Activated T-cell treated with anti-CD3 and anti-CD28 coated beads for 1 hour (primary cell): ENCODE measurements at places on chromosomes 3 and 15.

DNA sequence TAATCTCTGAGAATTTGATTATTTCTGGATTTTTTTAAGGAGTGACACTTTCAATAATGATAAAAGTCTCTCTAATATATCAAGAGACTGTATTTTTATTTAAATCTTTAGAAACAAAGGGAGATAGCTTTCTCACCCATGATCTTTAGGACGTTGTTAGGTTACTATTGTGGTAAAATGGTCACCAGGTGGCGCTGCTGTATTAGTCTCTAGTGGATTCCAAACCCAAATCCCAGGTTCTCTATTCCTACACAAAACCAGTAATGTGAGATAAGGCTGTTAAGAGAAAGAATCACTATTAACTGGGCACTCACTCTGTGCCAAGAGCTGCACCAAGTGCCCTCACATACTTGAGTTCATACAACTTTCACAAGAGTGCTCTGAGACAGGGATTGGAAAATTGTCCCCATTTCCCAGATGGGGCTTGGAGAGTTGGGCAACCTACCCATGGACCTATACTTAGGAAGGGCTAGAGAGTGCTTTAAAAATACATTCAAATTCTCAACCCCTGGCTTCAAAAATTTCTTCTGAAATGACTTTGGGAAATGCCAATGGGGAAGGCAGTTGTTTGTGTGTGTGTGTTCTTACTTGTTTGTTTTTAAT is 593.4 kb upstream of the TGFBR2 start:
- peak; percentile 35 for DNase-seq

- no peak for DNase-seq
These were observed 37.3 kb upstream of the POU1F1 start for GRCh38 chr3:87313641-87314040.

GRCh38 chr15:82742134-82742533 is 32.5 kb upstream of the AP3B2 start:
- DNase-seq: no peak

DNA sequence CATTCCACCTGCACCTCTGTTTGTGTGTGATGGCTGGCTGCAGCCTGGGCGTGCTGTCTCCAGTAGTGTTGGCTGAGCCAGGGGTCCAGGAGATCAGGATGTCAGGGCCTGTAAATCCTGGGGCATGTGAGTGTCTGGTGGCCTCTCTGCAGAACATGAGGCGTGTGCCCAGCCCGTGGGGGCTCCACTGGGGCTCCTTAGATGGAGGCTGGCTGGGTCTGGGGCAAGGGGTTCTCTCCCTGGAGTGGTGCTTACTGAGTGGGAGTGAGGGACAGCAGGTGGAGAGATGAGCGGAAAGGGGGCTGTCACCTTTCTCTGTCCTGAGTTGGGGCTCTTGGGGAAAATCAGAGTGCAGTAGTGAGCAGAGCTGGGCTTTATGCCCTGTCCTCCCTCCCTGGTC is 152.2 kb downstream of the CHDH start:
- no peak for DNase-seq

DNA sequence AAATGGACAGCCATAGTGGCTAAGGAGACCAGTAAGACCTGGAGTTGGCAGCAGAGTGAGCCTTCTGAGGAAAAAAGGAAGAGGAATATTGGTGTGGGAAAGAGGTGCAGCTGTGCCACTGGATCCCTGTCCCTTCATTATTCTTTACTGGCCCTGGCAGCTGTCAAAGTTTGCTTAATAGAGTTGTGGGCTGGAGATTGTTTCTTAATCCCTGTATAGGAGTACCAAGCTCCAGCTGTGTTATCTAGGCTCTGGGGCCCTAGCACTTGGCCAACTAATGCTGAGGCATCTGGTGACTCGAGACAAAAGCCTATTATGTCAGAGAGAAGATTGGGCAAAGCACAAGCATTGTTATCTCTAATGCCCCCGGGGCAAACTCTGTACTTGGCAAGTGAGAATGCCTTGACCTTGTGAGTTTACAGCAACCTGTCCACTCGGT is 61.4 kb downstream of the ZNF609 start:
- no peak for DNase-seq

DNA sequence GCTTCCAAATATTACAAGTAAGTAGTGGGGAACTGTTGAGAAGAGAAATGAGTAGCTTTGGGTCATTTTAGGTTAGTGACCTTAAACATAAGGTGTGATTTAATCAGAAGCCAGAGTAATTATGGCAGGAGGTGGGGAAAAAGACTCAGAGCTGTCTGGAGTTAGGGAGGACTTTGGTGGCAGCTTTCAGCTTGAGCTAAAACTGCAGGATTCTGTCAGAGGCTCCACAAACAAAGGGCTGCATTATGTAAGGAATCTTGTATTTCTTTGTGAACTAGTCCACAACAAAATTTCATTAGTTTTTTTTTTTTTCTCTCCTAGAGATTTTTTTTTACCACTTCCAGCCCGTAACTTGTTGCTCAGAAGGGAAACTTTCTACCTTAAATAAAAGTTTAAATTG is 345.3 kb downstream of the TIGIT start:
- DNase-seq: no peak

GRCh38 chr15:101048581-101049030 is 129.4 kb downstream of the LRRK1 start:
- no peak for DNase-seq

DNA sequence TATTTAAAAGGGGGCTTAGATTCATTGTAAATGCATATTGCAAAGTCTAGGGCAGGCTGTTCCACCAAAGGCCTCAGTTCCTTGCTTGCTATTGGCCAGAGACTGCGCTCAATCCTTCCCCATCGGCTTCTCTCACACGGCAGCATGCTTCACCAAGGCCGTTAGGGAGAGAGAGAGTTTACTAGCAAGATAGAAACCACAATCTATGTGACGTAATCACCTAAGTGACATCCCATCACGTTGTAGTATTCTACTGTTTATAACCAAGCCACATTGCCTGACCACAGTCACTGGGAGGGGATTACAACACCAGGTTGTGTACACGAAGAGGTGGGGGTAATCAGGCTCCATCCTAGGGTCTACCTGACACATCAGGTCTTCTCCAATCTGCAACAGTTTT is 16.0 kb upstream of the NPAP1 start:
- no peak for DNase-seq

GRCh38 chr15:66702035-66702786 is at the start of gene SMAD6:
SMAD6 (plus strand) TSS chr15:66702236; CDS start chr15:66703259, 1,023 bp downstream.
- DNase-seq: peak; percentile 61

- no peak for DNase-seq
These were observed 21.9 kb downstream of the DAPK2 start for GRCh38 chr15:64024172-64025050.

- no peak for DNase-seq
These were observed 1.5 kb downstream of the ZNF639 start for GRCh38 chr3:179324270-179324754.

- DNase-seq: no peak
These were observed 57.6 kb downstream of the FNDC3B start for GRCh38 chr3:172096881-172097420.

DNA sequence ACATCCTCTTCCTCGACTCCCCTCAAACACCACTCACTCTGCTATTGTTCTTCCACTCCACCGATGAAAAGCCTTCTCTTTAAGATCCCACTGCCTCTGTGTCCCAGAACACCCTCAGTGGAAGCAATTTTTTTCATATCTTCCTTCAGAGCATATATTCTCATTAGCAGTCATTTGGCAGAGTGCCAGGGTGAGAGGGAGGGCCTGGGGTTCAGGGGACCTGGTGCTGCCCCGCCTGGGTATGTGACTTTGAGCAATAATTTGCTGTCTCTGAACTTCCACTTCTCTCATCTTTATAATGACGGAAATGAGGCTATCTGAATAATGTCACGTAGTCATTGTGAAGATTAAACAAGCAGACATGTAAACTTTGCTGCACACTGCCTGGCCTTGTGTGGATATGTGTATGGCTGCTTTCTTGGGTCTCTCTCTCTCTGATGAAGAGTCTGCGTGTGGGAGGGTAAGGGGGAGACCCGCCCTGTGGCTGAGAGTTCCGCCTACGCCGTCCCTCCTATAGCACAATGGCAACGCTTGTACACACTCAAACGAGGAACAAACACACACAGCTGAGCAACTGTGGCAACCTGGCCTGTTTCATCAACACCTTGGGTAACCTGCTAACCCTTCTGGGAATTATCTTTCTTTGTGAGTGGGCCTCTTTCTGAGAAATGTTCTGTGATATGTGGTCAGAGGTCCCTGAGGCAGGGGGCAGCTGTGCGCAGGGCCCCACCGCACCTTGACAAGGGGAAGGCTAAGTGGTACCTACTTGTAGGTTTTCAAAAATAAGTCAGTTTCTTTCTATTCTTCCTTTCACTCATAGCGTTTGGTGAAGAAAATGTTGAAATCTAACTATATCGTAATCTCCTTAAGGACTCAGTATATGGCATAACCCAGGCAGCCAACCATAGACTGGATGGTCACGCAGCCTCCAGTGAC is 369.8 kb downstream of the SV2B start:
- peak; percentile 54 for DNase-seq

GRCh38 chr15:73844356-73844755 is 29.0 kb upstream of the TBC1D21 start:
- no peak for DNase-seq

DNA sequence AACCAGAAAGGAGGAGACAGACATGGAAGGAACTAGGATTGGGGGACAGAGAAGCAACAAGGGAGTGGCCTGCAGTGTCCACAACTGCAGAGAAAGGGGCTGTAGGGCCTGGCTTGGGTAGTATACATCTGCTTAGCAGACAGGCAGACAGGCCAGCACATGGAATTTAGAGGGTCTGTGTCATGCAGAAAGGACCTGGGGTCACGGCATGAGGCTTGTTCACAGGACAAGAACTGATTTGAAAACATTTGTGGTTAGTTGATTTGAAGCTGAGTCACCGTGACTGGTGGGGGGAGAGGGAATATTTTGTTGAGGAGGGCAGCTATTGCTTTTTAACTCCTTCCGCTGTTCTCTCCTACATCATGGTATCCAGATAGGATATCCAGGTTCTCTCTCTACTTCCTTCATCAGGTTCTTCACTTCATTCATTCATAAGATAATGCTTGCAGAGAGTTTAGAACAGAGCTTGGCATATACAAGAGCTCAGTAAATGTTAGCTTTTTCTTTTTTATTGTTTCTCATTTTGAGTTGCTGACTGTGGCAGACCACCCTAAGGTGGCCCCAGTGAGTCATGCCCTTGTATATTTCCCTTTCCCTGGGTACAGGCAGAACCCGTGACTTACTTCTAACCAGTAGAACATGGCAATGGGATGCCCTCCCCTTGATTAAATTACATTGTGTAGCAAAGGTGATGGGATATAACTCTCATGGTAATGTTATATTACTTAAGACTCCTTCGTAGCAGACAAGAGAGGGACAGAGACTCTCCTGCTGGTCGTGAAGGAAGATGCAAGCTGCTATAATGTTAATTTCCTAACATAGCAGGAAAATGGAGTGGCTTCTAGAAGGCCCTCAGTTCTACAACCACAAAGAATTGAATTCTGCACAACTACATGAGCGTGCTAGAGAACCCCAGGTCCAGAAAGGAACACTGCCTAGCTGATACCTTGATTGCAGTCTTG is 95.0 kb upstream of the NMNAT3 start:
- no peak for DNase-seq

- no peak for DNase-seq
These were observed 28.3 kb upstream of the ARL14 start for GRCh38 chr3:160648701-160649100.

DNA sequence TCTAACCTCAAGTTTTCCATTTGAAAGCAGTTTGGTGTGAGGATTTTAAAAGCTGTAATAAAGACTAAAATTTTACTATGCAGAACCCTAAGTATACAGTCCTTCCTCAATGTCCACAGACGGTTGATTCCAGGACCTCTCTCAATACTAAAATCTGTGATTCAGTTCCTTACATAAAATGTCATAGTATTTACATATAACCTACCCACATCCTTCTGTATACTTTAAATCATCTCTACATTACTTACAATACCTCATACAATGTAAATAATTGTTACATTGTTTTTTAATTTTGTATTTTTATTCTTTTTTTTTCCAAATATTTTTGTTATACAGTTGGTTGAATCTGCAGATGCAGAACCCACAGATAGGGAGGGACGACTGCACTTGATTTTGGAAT is 2.8 kb upstream of the TOPAZ1 start:
- DNase-seq: no peak

DNA sequence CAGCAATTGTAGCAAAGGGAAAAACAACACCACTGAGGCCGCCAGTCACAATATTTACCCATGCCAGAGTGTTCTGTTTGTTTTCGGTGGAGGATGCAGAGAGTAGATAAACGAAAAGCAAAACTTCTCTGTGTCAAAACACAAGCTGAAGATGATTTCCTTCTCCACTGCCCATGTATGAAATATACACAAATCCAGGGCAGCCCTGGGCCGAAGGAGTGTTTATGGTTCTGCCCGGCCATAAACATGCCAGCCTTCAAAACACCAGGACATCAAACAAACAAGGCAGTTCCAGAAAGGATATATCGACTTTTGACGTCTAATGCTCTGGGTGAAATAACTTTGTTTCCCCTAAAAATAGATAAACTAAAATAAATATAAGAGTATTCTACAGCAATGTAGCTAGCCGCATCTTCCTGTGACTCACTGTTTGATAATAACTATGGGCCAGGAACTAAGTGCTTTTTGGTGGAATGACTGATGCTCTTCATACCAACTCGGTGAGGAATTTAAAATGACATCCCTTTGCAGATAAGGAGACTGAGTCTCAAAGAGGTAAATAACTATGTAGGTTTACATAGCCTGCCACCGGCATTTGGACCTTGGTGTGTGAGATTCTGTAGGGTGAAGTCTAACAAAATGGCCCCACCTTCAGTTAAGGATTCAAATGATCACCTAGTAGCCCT is 82.8 kb downstream of the MAGI1 start:
- no peak for DNase-seq
